Renal pelvis (tissue), 12 donors: ENCODE measurements at places on chromosomes 6 and 20. TPM values are rescaled to one million over a fixed set of nuclear protein-coding genes. Genes with fewer than 3 reads are reported as not detected.

The C20orf202 gene
- polyA plus RNA-seq: 0.30 TPM

The TSBP1 gene
- polyA plus RNA-seq: 0.17 TPM

The DNMT3B gene
- 8.6 TPM for polyA plus RNA-seq

The SLC4A11 gene
- 3.0 TPM for polyA plus RNA-seq

DNA sequence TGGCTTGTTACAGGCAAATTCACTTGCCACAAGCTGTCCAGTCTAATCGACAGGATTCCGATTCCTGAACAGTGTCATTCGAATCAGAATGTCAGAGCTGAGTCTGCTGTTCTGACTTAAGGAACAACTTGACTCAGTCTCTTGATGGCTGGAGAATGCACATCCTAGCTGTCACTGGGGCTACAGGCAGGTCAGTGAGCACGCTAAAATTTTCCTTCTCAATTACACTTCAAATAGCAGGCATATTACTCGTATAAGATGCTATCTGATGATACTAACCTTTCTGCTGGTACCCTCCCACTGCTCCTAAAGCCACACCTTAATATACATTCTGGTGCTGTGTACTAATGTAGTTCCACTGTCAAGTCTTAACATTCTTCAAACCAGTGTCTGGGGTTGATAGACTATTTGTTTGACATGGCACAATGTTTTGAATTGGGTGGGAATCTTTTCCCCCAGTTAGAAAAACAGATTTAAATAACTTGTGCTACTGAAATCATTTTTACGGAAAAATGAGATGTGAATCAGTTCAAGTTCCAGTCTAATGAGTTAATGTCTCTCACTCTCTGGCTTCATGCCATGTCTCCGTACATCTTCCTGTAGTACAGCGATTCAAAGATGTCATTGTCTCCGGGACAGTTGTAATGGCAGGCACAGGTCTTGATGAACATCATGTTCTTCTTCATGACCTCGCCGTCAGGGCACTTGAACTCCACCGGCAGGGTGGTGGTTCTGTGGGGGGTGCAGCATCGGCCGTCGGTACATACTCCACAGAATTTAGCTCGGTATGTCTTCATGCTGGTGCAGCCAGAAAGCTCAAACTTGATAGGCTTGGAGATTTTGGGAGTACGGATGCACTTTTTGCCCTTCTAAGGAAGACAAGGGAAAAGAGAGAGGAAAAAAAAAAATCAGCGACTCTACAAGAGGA is 2.2 kb downstream of the CCN2 start:
- no peak for DNase-seq

DNA sequence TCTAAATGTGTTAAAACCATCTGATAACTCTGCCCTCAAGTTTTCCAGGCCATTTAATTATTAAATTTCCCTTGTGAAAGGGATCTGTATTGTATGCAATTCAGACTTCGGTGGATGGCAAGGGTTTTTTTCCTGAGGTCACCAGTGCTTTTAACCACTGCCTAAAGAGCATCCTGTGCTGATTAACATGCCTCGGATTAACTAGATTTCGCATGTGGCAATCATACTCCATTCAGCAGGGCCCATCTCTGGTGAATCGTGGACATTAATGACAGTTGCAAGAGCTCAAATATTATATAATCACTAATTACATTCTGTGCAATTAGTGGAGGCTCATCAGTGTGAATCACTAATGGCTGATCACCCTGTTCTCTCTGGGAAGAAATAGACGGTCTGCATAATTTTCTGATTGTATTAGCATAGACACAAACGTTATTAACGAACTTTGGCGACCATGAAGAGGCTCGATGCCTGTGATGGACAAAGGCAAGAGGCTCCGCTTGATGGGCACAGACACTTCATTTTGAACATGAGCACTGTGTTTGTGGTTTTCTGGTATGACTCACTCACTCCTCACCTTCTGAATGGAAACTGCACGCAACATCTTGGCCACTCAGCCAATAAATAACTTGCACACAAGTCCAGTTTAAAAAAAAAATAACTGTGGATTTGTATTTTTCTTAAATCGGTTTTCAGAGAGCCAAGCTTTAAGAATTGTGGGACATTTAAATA is 31.4 kb downstream of the LINC00237 start:
- no peak for DNase-seq

DNA sequence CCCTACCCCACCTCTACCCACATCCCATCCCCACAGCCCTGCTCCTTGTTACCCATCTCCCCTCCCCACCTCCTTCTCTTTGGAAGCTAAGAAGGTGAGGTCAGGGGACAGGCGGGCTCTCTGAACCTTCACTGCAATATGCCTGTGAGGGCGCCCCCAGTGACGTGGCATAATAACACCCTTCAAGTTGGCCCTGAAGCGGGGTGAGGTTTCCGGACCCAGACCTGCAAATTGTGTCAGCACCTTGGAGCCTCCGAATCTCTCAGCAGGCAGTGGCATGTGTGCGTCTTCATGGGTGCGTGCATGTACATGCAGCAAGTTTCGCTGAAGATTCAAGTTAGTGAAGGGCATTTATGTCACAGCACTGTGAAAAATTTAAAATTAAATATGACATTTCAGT is 114.6 kb downstream of the SOBP start:
- no peak for DNase-seq

GRCh38 chr6:12602951-12603672 is 113.5 kb upstream of the PHACTR1 start:
- no peak for DNase-seq

- DNase-seq: no peak
These were observed 373.8 kb upstream of the JAG1 start for GRCh38 chr20:11047559-11047958.

- DNase-seq: no peak
These were observed 135.9 kb downstream of the SOX4 start for GRCh38 chr6:21729431-21729830.

GRCh38 chr6:52336919-52337561 is 24.9 kb upstream of the PAQR8 start:
- DNase-seq: no peak

DNA sequence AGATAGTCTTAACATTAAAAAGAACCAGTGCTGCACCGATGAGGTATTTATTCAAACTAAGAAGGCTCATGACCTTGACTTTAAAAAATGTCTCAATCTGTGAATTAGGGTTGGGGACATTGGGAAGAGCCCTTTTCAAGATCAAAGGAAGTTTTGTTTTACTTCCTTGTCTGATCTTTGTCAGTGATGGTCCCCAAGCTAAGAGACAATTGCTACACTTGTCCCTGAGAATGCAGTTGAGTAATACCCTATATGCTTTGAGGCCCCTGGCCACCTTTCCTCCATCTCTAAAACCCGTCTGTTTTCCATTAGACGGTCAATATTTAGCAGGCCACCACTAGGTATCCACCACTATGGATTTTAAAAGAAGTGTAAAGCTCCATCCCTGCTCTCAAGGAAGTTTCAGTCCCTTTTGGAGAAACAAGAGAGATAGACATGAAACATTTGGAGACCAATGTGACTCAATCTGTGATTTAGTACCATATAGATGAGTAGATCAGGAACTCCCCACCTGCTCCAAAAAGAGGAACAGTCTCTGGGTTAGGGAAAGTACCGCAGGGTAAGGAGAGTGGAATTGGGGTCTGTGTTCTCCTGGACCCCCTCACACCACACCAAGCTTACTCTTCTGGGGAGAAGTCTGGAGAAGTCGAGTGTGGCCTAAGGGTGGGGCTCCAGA is 99.1 kb upstream of the ISM1 start:
- no peak for DNase-seq

DNA sequence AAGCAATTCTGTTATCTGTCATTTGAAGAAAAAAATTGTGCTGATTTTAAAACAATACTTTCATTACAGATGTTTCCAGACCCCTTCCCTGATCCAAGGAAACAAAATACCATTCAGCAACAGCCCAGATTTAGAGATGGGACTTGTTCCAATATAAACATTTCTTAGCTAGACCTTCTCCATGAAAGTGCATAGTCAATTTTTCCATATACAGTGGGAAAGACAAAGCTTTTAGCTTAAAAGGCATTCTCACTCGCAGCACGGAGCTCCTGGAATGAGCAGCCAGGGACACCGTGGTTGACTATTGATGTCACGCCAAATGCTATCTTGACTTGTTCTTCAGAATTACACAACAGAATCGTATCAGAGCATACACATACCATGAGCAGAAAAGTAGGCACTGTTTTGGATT is 21.5 kb downstream of the LAMA4 start:
- DNase-seq: no peak

GRCh38 chr6:14921878-14922671 is 323.8 kb upstream of the JARID2 start:
- DNase-seq: no peak
